ENCODE measurements at places on chromosomes 3 and 15.

- DNase-seq: no peak
Observed at GRCh38 chr3:150073031-150073430, 102.3 kb upstream of the PFN2 start.

- no peak for DNase-seq
Observed at GRCh38 chr15:67089217-67090193, 24.1 kb downstream of the SMAD3 start.

DNA sequence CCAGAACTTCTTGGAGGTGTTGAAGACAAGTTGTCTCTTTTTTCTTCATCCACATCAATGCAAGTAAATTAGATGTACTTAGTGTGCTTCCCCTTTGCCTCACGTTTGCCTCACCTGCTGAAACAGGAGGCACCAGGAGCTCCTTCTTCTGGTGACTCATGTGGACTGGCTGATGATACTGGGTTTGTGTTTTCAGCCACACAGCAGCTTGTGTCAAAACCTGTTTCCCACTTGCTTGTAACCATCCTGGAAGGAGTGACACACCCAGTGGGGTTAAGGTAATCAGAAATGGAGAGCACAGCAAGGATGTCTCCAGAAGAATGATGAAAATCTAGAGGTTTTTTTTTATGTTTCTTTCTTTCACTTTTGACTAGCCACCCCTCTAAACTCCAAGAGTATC lies 143.3 kb upstream of the RBMS3 start:
- no peak for DNase-seq

DNA sequence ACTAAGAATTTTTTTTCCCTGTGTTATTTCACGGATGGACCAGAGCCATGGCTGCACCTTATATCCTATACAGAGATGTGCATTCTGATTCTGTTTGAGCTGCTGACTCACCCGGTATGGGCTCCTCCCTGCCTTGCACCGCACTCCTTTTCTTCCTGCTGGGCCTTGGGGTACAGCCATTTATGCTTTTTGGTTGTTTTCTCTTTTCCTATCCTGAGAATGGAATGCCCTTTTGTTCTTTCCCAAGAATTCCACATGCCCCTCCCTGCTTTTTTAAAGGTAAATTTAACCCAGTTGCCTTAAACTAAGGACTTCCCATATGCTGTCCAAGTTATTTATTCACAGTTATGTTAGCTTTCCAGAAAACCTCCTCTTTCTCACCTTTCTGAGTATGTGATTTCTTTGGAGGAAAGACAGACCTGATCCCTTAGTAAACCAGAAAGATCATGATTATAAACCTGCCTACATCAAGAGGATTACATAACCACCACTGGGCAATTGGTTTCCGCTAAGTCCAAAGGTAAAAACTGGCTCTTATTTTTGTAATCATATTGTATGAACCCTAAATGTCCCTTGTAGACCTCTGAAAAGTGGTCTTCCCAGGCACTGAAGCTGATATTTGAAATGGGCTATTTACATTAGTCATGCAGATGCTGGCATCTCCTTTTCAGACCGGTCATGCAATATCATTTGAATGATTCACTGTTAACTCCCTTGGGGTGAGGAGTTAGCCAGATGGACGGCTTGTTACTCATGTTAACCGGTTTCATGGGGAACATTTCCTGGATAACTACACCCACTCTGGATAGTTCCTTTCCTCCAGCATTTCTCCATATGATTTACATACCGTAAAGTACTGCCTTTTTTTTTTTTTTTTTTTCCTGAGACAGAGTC lies 45.5 kb downstream of the TMOD3 start:
- DNase-seq: no peak

- DNase-seq: no peak
Observed at GRCh38 chr3:73255609-73256029, 194.2 kb downstream of the EBLN2 start.

GRCh38 chr3:129034642-129035041 lies 25.9 kb upstream of the GP9 start:
- no peak for DNase-seq

DNA sequence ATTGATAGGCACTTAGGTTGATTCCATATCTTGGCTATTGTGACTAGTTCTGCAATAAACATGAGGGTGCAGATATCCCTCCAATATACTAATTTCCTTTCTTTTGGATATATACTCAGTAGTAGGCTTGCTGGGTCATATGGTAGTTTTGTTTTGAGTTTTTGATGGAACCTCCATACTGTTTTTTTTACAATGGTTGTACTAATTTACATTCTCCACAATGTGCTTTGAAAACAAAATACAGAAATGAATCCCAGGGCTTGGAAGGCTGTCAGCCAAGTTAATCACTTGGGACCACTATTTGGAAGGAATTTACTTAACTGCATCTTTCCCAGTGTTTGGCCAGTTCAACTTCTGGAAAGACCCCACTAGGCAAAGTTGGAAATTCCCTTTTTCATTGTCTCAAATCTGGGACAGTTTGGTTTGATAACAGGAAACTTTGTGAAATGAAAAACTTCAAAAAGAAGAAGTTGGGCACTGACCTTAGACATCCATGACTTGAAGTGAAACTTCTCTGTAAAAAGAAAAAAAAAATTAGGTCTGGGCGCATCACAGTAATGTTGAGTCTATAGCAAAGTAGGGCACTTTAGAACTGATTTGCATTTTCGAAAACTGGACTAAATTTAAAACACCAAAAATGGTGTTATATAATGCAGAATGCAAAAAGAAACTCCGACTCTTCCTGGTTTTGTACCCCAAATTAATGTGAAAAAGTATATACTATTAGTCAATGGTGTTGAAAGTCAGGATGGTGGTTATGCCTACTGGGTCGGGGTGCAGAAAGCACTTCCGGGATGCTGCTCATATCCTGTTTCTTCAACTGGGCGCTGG lies 6.0 kb downstream of the CTSH start:
- peak; percentile 23 for DNase-seq

GRCh38 chr3:104779324-104779723 lies 587.4 kb upstream of the ALCAM start:
- DNase-seq: no peak

DNA sequence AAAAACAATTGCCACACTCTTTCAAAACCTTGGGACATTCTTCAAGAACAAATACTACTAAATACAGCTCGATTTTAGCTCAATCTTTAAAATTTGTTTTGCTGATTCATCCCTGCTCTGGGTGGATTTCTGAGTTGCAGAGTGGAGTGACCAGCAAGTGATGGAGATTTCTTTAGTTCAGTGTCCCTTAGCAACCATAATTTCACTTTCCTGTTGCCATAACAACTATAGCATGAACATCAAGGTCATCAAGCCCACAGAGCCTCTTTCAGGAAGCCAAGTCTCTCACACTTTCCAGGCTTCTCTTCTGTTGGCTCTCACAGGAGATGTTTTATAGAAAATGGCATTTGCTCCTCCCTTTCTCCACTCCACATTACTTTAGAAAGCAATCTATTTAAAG lies 597.2 kb upstream of the ADAMTS9 start:
- peak; percentile 41 for DNase-seq

GRCh38 chr3:169195672-169196071 lies 467.8 kb downstream of the MECOM start:
- peak; percentile 11 for DNase-seq

DNA sequence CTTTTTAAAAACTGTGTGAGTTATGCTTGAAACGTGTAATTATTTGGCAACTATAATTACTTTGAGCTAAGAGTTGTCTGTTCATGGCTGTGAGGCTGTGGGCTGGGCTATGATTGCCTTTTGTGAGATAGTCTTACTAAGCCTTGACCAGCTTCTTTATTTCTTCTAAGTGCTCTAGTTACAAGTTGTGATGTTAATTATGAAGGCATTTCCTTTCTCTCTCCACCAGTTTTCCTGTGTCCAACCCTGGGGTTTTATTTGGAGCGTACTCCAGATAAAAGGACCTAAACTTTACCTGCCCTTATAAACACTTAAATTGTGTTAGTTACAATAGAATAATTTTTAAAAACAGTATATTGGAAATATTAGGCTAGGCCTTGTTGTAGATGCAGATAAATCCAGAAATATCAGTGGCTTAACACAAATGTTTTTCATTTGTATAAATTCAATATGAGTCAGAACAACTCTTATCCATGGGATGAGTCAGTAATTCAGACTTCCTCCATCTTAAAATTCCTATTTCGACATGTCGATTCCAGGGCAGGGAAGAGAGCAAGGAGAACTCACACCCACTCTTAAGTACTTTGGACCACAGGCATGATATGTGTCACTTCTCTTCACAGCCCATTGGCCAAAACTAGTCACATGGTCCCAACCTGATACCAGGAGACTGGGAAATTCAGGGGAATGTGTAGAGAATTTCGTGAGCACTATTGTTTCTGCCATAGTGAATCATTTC lies 17.0 kb downstream of the TMEM62 start:
- no peak for DNase-seq

DNA sequence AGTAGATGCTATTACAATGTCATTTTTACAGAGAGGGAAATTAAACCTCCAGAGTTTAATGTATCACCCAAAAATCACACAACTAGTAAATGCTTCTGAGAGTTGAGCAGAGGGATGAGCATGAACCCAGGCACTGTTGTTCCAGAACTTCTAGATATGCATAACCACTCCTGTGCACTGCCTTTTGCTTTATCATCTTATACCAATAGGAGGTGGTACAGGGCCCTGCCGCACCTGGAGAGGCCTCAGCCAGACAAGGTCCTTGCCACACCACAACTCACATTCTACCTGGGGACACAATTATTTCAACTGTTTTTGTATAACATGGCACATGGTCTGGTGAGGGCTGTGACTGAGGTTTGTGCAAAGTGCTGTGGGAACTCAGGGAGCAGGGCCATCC lies 78.5 kb upstream of the NTRK3 start:
- DNase-seq: no peak

GRCh38 chr15:22889146-22889818 lies 50.8 kb downstream of the NIPA2 start:
- DNase-seq: no peak

DNA sequence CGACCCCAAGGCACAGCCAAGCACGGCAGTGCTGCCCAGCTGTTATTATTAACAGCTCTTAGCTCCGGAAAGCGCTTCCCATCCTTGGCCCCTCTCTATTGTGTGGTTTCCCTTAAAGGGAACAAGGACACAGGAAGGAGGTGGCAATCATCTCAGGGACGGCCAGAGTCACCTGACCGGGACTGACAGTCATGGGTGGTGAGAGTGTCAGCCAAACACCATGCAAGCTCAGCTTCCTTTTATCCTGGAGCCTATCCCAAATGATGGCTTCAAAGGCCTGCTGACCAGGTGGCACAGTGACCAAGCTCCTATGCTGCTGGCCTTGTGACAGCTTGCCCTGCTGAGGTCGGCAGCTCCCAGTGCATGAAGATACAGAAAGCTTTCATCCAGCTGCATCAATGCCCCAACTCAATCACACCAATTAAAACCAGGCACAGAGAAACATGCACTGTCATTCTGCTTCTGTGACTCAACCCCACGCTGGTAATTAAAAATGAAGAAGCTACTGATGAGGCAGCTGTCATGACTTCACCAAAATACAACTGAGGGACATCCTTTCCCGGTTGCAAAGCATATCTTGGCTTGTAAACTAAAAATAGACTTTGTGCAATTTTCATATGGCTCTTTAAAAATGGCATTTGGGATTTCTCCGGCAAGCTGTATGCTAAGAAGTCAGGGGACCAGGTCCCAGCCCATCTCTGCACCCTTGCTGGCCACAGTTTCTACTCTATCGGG lies 34.0 kb downstream of the PCSK6 start:
- DNase-seq: peak; percentile 78

GRCh38 chr15:101675796-101676582 lies 23.8 kb upstream of the TM2D3 start:
- peak; percentile 11 for DNase-seq

DNA sequence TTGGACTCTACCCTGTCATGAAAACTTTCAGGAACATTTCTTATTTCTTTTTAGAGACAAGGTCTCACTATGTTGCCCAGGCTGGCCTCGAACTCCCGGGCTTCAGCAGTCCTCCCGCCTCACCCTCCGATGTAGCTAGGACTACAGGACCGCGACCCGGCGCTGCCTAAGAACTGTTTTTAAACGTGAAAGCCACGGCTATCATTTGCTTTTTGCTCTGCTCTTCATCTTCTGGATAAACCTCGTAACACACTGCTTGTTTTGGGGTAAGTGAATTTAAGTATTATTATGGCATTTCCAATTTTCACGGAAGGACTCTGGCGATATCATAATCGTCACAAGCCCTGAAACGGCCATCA lies 14.3 kb upstream of the CCNL1 start:
- DNase-seq: no peak

- no peak for DNase-seq
Observed at GRCh38 chr3:10012106-10012505, 14.1 kb upstream of the FANCD2 start.

- no peak for DNase-seq
Observed at GRCh38 chr3:189593581-189593980, 37.6 kb upstream of the TP63 start.

DNA sequence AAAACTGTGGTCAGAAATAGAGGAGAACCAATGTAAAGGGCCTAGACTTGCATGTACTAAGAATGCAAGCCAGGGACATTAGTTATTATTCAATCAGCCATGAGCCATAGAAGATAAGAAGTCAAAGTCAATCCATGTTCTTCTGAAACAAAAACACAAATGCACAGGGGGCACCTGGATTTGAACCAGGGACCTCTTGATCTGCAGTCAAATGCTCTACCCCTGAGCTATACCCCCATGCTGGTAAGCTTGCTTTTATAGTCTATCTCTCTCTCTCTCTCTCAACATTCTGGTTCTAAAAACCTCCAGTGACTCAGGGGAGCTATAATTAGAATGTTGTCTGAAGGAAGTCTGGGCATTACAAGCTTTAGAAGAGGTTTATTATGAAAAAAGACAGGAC lies 85.6 kb upstream of the ACP3 start:
- DNase-seq: no peak

- DNase-seq: no peak
Observed at GRCh38 chr3:133441867-133442270, 42.0 kb downstream of the BFSP2 start.

Measured in eye (tissue), 1 donor.